NCI-H446 treated with DMSO at 0.1 percent for 48 hours (cell line): ENCODE measurements at places on chromosomes 2 and 18.

- no peak for DNase-seq
Observed at GRCh38 chr2:96550787-96551604, 14.4 kb downstream of the ARID5A start.

DNA sequence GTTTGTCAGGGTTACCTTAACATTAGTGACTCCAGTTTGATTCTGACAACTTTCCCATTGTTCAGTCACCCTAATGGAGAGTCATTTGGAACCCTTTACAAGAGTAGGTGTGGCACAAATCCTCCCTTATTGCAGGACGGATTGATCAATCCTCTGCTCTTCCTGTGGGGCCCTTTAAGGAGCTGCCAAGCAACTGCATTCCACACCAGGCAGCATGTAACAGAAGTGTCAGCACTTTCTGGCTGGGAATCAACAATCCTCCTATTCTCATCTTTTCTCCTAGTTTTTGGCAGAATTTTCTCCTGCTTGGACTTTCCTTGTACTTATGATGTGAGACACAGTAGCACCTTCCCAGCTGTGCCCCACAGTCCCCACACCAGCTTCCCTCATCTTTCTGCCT, 177.8 kb downstream of the ST6GAL2 start:
- DNase-seq, result no peak

- no peak for DNase-seq
Observed at GRCh38 chr2:161979490-161979889, 94.5 kb downstream of the DPP4 start.

DNA sequence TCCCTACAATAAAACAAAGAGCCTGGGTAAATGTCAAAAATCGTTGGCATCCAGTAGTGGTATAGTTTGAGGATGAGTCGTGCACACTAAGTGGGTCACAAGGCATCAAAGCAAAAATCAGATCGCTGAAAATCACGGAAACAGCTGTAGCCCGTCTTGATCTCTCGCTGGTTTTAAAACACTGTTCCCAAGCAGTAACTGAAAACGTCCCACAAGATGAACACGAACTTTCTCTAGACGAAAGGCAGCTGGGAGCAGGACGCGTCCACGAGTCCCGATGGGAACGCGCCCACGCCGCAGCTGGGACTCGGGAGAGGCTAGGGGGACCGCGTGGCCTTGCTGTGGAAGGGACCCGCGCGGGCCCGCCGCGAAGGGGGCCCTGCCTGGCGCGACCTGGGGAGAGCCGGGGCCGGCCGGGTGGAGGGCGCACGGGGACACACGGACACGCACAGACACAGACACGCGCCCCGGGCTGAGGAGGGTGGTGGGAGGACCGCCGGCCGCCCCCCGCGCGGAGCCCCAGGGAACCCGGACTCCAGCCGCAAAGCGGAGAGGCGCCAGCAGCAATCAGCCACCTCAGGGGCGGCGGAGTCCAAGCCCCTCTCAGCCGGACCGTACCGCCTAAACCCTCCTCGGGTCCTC, 651 bp downstream of the STK17B start:
- no peak for DNase-seq

- DNase-seq, result no peak
Observed at GRCh38 chr2:85718885-85719492, 24.8 kb downstream of the GNLY start.

- DNase-seq, result peak; percentile 69
Observed at GRCh38 chr2:189298038-189298437, 118.5 kb upstream of the COL5A2 start.

- no peak for DNase-seq
Observed at GRCh38 chr2:12717191-12718014, 667 bp downstream of the TRIB2 start.

DNA sequence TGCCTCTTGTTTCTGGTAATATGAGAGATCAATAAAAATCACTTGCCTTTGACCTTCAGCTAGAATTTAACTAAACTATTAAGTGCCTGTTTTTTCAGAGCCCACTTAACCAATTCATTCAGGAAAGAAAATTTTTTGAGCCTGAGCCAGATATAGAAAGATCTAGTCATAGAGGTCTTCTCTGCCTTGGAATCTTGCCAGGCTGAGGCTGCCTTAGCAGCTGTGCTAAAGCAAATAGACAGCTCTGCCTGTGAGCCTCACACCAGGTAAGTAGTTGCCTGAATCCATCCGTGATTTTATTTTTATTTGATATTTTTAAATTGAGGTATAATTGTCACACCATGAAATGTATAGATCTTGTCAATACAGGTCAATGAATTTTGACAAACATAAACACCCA, 27.4 kb downstream of the EVX2 start:
- peak; percentile 36 for DNase-seq

- DNase-seq, result no peak
Observed at GRCh38 chr2:197280015-197280702, 30.4 kb downstream of the ANKRD44 start.

DNA sequence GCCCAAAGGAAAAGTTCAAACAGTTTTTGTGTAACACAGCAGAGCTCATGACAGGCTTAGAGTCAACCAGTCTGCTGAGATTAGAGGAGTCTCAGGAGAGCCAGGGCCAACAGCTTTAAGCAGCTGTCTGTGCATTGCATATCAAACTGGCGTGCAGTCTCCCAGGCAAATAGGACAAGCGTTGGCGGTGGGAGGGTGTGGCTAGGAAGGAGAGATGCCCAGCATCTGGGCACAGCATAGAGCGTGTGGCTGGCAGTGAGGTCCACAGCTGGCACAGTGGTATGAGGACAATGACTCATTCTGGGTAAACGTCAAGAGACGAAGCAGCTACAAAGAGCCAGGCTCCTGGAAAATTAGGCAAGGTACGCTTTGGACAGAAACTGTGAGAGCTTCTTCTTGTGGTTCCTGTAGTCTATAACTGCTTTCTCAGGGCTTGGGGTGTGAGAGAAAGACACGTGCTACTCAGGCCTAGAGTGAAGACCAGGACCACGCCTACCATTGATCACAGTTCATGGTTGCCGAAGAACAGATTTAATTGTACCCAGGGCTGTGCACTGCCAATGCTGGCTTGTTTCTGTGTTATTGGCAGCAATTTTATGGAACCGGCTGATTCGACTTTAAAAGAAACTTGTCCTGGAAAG, 14.8 kb downstream of the ZAP70 start:
- DNase-seq, result no peak

- no peak for DNase-seq
Observed at GRCh38 chr18:5288517-5288935, 7.0 kb downstream of the ZBTB14 start.

DNA sequence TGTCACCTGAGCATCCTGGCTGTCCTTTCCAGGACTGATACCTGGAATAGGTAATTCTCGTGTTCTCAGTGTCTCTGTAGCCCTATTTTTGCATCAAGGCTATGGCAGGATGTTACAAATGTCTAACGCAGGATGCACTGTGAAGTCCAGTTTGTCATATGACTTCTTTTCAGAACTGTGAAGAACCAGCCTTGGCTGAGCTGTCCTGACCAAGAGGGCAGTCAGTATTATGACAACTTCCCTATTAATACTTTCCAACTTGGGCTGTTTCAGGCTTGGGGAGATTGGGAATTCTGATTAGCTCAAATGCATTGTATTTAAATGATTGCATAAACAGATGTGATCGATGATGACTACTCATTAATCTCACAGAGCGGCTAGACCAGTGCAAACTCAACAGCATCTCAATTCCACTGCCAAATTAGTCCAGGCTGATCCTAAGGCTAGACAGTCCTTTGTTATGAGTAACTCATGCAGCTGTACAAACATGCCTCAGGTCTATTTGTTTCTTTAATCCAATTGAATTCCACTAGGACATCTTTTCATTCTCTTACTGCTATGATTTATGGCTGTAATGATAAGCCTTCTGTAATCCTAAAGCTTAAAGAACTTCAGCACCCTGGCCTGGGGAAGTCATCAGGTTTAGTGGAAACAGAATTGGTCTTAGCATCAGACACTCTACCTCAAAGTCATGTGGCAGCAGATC, 331.6 kb downstream of the KCNS3 start:
- no peak for DNase-seq

GRCh38 chr2:119794237-119794636, 34.5 kb downstream of the PTPN4 start:
- DNase-seq, result no peak

GRCh38 chr2:88692187-88692586, 714 bp downstream of the RPIA start:
- DNase-seq, result no peak

GRCh38 chr2:194842871-194843270, 814.2 kb upstream of the SLC39A10 start:
- DNase-seq, result no peak

GRCh38 chr2:223585666-223586065, 16.5 kb downstream of the SCG2 start:
- DNase-seq, result peak; percentile 28

- DNase-seq, result no peak
Observed at GRCh38 chr2:79833235-79833878, 320.5 kb downstream of the CTNNA2 start.

DNA sequence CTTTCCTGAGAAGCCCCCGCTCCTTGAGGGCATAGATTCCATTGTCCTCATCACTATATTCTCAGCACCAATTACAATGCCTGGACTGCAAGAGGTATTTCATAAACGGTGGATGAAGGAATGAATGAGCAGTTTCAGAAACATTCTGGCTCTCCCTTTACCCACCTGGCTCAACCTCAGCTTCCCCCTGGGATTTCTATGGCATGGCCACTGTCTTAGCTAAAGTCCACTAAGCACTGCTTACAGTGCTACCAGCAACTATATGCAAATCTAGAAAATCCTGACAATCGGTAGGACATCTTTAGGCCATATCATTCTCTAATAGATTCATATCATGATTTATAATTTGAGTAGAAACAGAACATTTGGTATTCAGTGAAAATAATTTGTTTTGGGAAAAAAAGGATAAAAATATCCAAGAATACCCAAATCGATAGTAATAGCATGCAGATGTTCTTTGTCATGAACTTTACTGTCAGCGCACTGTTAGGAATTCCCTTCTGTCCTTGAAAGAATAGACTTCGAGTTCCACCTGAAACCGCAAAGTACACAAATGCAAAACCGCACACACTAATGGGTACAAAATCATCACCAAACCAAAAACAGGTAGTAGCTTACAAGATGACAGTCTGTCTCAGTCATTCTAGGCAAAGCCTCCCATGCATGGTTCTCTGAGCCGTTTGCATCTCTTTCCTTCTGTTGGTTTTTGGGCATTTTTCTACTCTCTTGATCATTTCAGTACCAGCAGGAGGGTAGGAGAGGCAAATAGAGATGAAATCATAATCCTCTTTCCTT, 303.6 kb upstream of the ID2 start:
- no peak for DNase-seq

- DNase-seq, result no peak
Observed at GRCh38 chr2:105078906-105079495, 41.1 kb downstream of the MRPS9 start.

DNA sequence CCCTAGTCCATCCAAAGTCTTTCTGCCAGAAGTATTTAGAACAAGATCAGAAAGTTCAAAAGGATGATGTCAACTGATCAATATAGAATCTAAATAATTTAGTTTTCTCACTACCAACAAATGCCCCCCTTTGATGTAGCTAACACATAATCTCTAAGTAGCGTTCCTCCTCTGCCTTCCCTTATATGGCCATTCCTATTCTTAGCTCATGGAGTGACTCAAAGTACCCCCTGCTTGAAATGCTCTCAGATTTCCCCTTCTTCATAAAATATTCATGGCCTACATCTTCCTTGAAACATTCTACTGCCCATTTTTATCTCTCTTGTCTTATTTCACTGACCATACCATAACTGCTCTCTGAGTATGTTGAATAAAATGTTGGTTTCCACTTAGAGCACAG, 151.5 kb downstream of the UPP2 start:
- DNase-seq, result no peak

- DNase-seq, result peak; percentile 71
Observed at GRCh38 chr2:106561356-106561755, 74.2 kb downstream of the CD8B2 start.

- DNase-seq, result no peak
Observed at GRCh38 chr2:123546353-123546752, 478.7 kb upstream of the CNTNAP5 start.

- no peak for DNase-seq
Observed at GRCh38 chr2:85605406-85606115, 3.1 kb upstream of the TMEM150A start.
